Fibroblast of the aortic adventitia (primary cell): ENCODE measurements at places on chromosomes 1 and 21. TPM values are rescaled to one million over a fixed set of nuclear protein-coding genes. Genes with fewer than 3 reads are reported as not detected.

PTAFR gene
- total RNA-seq = under 0.01 and 0.65 TPM in 2 replicates

TMEM51 gene
- 1.4 and 6.5 TPM in 2 replicates for total RNA-seq

PROK1 gene
- total RNA-seq = not detected in 2 replicates

URB2 gene
- total RNA-seq = 9.6 and 10.7 TPM in 2 replicates

RNF186 gene
- total RNA-seq = not detected in 2 replicates

APCS gene
- total RNA-seq = not detected in 2 replicates

PIGV gene
- 11.5 and 18.1 TPM in 2 replicates for total RNA-seq

CALML6 gene
- total RNA-seq = 0.36 and 0.49 TPM in 2 replicates

ATP1A4 gene
- total RNA-seq = not detected in 2 replicates

EPHA8 gene
- not detected in 2 replicates for total RNA-seq

B3GALNT2 gene
- 43.0 and 69.4 TPM in 2 replicates for total RNA-seq

MIXL1 gene
- not detected in 2 replicates for total RNA-seq

PADI2 gene
- total RNA-seq = 0.09 and 0.16 TPM in 2 replicates

MYOG gene
- not detected in 2 replicates for total RNA-seq

CXADR gene
- 1.6 and 2.0 TPM in 2 replicates for total RNA-seq

SPRR4 gene
- not detected in 2 replicates for total RNA-seq
